ENCODE measurements at places on chromosomes 2 and 18.

- DNase-seq, result no peak
Measured at GRCh38 chr18:46224181-46224775, 120.1 kb downstream of the HAUS1 start.

GRCh38 chr2:141611-142010 is 95.3 kb upstream of the FAM110C start:
- no peak for DNase-seq

- DNase-seq, result no peak
Measured at GRCh38 chr18:67794521-67794920, 278.0 kb upstream of the DSEL start.

- no peak for DNase-seq
Measured at GRCh38 chr2:191521608-191522208, 156.2 kb upstream of the NABP1 start.

GRCh38 chr2:9141706-9142460 is 64.7 kb upstream of the ASAP2 start:
- DNase-seq, result no peak

DNA sequence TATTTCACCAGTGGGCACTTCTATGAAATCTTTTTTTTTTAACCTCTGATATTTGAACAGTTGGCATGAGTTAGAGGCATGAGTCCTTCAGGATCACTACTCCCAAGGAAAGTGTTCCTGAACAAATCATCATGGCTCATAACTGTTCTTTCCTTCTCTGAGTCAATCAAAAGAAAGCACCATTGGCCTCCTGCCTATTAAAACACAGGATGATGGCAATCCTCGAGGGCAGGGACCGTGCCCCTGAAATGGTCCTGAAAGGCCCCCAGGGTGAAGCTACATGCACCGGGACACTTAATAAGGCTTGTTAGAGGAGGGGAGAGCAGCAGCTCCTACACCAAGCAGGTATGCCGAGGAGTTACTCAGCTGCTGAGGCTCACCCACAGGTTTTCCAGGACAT is 43.5 kb downstream of the SLC14A2 start:
- no peak for DNase-seq

DNA sequence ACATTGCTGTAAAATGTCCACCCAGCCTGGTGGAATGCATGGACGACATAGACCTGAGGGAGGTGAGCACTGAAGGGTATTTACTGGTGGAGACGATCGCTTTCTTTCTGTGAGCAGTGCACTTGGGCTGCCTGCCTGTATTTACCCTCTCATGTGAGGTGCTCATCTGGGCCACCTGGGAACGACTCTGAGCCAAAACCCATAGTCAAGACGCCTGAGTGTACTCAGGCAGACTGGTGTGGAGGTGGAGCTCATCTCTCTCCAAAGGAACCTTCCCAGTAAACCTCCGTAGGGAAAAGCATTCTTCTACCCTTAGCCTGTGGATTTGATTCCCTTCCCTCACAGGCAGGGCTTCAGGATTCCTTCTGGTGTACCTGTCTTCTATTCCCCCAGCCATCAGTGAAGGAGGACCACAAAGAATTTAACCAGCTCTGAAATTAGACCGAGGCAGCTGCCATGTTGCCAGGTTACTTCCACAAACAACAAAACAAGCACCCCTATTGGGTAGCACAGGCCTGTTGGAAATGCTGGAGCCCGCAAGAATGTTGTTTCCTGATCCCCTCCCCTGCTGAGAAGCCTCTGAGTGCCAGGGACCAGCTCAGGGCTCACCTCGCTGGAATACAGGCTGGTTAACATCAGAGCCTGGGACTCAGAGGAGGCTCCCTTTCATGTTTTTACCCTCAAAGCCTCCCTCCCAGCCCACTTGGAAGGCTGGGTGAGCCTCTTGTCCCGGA is 47.5 kb upstream of the TXNDC2 start:
- no peak for DNase-seq

- DNase-seq, result no peak
Measured at GRCh38 chr2:10045561-10046355, 2.4 kb downstream of the KLF11 start.

DNA sequence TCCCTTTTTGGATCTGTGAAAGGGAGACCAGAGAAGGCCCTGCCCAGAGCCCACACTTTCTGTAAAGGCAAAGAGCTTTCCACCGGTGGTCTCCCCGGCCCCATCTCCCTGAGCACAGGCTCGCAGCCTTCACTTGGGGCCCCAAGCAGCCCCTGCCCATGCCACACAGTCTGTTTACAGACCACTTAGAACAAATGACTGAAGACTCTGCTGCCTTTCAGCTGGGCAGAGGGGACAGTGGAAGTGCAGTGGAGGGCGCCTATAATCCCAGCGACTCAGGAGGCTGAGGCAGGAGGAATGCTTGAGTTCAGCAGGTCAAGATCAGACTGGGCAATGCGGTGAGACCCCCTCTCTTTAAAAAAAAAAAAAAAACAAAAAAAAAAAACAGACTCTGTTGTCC is 28.9 kb downstream of the SERTAD2 start:
- no peak for DNase-seq

DNA sequence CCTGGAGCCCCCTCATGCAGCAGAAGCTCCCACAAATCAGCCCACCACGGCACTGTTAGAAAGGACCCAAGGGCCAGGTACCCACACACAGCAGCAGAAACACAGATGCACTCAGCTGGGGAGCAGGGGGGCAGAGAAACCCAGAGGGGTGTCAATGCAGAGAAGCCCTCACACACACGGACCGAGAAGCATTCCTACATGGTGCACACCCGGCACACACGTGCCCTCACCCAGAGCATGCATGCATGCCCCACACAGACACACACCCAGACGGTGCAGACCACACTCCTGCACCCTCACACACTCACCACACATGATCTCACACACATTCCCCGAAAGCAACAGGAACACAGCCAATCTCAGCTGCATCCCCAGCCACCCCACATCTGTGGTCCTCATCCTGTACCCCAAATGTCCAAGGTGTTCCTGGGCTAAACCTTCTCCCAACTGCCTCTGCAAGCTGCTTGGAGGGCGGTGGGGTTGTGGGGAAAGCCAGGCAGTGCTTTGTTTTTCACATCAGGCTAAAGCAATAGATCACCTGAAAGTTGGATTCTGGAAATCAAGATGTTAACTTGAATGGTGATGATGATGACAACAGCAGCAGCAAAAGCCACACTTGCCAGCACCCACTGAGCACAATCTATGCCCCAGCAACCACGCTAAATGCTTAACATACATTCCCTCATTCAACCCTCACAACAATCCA is 102.3 kb downstream of the ZFP36L2 start:
- no peak for DNase-seq

- no peak for DNase-seq
Measured at GRCh38 chr2:73851274-73851673, 22.5 kb downstream of the STAMBP start.

DNA sequence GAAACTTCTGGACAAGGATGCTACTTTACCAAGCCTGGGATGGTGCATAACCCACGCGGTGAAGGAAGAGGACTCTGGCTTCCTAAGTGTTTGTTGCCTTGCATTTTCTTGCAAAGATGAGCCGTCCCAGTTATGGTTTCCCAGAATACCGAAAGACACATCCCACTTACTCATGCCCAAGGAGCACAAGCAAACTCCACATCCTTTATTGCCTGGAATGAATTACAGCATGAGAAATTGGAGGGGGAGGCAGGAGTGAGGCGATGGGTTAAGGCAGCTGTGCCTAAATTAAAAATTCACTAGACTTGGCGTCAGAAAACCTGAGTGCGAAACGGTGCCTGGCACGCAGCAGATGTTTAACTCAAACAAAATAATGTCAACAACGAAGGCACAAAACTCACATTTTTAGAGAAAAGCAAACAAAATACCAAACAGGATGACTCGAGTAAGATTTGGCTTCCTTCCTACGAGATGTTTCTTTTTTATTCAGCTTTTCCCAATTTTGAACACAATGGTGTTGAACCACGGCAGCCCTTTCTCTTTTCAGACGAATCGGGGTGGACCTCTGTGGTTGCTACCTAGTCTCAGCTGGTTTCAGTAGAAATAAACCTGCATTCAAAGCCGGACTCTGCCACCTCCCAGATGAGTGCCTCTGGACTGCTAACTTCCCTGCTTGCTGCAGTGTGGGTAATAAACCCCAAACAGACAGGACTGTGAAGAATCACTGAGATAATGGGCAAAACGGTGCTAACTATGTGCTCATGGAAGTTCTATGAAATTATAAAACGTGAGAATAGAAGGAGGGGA is 100.3 kb upstream of the NCK2 start:
- no peak for DNase-seq

DNA sequence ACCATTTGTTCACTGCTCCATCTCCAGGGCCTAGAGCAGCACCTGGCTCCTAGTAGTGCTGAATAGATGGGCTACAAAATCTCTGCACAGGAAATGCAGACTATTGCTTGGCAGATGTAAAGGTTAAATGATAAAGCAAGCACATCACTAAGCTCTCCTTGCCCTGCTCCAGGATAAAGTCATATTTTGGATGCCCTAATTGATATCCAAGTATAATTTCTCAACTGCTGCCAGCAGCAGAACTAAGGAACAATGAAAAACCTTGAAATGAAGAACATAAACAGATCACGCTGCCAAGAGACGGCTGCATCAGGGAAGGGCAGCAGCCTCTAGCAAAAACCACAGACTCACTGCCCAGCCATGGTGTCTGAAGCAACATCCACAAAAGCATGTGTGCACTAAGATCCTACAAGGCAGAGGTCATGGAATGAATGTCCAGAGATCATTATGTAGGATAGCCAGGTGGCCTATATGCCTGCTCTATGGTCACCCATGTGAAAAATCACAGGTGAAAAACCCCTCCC is 134.7 kb downstream of the TMEM163 start:
- DNase-seq, result no peak

DNA sequence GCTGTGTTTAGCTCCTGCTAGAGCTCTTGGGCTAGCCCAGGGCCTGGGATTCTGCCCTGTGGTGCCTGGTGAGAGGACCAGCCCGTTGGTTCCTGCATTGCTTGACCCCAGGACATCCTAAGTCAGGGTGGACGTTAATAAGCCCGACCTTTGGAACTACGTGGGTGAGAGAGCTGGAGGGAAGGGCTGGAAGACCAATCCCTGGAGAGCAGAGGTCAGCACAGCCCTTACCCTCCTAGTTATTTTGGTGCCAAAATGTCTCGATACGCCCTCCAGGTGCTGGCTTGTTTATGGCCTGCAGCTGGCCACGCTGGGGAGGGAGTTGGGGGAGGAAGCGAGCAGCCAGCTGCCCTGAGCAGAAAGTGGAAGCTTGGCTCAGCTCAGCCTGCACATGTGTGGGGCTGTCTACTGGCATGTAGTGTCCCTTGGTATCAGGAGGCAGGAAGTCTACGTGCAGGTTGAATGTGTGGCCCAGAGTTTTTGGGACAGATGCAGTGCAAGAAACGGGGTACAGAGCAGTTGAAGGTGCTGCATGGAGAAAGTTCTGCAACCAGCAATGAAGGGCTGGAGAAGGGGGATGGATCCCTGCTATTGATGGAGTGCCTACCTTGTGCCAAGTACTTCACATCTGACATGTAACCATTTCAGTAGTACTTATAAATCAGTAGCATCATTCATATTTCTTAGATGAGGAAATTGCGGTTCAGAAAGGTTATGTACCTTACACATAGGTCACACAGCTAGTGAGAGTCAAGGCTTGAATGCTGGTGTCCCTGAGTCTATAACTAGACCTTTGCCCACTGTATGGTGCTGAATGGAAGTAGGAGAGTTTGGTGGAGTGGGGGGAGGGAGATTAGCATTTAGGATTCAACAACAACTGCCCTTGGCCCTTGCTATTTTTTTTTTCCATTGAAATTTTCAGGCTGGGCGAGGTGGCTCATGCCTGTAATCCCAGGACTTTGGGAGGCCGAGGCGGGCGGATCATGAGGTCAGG is 5.0 kb upstream of the DGKD start:
- DNase-seq, result no peak

GRCh38 chr2:183069174-183069573 is 9.4 kb upstream of the DUSP19 start:
- no peak for DNase-seq
